Cerebellar nuclear complex (tissue), 1 donor: ENCODE measurements at places on chromosomes 13 and 19.

GRCh38 chr19:35236638-35237400, 8.3 kb upstream of the FAM187B start:
- no peak for DNase-seq

GRCh38 chr13:50893211-50893852, 16.3 kb upstream of the RNASEH2B start:
- DNase-seq: no peak

DNA sequence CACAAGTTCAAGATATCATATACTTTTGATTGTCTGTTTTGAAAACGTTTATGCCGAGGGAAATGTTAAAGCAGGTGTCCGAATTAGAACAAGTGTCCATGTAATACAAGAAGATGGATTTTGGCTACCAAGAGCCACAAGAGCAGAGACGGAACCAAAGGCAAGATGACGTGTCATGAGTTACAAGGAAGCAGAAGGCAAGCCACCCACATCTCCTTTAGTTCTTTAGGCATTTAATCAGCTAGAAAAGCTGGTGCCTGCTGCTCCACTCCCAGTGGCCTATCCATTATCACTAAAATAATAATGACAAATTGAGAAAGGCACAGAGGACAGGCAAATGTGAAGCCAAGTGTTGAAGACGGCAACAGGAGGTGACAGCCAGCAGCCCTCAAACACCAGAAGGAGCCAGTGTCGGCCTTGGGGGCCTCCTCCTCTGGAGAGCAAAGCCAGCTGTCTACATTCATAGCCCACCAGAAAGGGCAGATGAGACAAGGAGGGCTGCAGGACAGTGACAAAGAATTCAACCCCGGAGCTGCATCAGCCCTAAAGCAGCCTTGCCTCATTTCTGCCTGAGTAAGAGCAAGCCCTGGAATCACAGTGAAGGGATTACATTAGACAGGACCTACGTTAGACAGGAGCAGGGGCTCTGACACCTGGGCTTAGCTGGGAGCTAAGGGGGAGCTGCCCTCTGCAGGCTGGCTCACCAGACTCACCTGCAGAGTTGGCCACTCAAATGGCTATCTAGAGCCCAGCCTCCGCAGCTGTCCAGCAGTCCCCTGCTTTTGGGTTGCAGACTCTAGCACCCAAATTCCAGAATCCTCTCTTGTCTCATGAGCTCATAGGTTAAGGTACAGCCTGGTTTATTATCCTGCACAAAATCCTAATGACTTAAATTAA, 569.9 kb downstream of the UQCRFS1 start:
- DNase-seq: no peak

GRCh38 chr19:5805462-5806132, 730 bp downstream of the NRTN start:
- DNase-seq: no peak

DNA sequence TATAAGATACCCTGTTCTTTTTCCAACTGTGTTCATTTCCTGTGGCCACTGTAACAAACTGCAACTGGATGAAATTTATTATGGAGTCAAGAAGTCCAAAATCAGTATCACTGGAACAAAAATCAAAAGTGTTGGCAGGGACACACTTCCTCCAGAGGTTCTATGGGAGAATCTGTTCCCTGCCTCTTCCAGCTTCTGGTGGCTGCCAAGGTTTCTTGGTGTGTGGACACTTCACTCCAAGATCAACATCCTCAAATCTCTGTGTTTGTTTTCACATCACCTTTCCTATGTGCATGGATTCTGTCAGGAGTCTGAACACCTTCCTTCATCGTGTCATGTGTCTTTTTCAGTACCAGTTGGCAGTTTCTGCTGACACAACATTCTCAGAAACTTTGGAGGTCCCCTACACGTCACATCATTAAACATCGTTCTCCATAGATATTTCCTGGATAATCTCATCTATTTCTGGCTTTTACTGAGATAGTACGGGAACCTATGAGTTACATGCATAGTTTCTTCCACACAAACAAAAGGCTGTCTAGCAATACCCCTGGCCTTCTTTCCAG, 15.2 kb upstream of the EFNB2 start:
- no peak for DNase-seq

- DNase-seq: no peak
Measured at GRCh38 chr19:21047716-21048115, 27.3 kb downstream of the ZNF430 start.

DNA sequence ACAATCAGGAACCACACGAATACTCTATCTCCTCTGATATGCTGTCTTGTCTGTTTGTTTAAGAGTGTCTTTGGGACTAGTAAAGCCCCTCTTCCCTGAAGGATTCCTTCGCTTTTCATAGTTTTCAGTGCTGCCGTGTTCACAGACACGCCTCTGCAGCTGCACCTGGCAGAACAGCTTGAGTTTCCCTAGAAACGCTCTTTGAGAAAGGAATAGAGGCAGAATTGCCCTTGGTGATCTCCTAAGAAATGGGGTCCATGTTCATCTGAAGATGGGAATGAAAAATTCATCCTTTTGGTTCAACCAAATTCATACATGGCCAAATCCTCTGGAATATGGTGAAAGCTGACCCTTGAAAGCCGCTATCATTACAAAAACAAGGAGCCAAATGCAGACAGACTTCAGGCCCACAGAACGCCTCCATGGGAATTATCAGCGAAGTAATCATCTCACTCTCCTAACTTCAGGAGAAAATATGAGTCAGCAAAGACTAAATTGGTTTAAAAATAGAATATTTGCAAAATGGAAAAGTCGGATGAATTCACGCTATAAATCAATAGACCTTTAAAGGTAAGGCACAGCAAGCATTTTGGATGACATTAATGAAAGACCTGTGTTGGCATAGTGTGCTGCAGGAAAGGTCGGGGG, 5.5 kb downstream of the SACS start:
- no peak for DNase-seq

- DNase-seq: no peak
Measured at GRCh38 chr13:44435919-44436510, 62.4 kb downstream of the SERP2 start.

DNA sequence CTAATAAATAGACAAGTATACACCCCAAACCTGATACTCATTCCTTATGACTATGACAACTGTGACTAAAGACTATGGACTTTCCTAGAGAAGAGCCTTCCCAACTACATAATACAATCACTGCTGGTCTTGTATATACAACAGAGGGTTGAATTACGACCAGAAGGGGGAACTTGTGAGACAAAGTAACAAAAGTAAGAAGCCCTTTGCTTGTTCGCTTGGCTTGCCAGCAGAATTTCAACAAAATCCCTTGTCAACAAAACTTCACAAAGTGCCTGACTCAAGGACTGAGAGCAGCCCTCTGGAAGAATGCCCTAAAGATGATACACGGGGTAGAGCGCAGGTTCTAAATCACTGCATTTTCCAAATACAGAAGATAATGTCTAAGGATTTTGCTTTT, 99.4 kb downstream of the WASF3 start:
- DNase-seq: no peak

GRCh38 chr19:2733930-2734588, 5.8 kb downstream of the SLC39A3 start:
- DNase-seq: no peak
